ENCODE measurements at places on chromosomes 6 and 20. TPM values are rescaled to one million over a fixed set of nuclear protein-coding genes. Genes with fewer than 3 reads are reported as not detected.
A peak's percentile ranks its signal among the peaks of the same experiment; 100 is the strongest.

Gene KIAA1755
- 5.5 TPM for polyA plus RNA-seq

Gene RAB44
- polyA plus RNA-seq = 0.27 TPM

- DNase-seq = no peak
Measured at GRCh38 chr6:126361832-126362440, 22.0 kb downstream of the CENPW start.

DNA sequence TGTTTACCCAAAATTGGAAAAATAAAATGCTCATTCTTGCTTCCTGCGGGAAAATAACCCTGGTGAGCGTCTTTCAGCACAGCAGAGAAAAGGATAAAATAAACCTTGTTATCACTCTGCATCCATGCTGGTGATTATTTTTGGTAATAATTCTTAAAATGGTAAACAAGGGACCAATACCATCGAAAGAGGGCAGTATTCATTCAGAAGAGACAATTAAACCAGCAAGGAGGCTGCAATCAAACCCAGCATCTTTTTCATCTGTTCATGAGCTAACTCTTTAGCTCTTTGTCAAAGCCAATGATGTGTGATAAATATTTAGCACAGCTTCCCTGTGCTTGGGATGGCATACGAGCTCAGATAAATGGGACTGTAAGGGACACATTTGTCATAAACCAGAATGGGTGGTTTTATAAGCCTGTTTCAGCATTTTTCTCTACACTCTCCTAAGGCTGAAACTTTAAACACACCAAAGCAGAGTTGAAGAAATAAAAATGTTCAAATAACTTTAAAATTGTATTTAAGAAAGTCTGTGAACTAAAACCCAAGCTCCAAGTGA lies 34.4 kb downstream of the CDH26 start:
- no peak for DNase-seq

DNA sequence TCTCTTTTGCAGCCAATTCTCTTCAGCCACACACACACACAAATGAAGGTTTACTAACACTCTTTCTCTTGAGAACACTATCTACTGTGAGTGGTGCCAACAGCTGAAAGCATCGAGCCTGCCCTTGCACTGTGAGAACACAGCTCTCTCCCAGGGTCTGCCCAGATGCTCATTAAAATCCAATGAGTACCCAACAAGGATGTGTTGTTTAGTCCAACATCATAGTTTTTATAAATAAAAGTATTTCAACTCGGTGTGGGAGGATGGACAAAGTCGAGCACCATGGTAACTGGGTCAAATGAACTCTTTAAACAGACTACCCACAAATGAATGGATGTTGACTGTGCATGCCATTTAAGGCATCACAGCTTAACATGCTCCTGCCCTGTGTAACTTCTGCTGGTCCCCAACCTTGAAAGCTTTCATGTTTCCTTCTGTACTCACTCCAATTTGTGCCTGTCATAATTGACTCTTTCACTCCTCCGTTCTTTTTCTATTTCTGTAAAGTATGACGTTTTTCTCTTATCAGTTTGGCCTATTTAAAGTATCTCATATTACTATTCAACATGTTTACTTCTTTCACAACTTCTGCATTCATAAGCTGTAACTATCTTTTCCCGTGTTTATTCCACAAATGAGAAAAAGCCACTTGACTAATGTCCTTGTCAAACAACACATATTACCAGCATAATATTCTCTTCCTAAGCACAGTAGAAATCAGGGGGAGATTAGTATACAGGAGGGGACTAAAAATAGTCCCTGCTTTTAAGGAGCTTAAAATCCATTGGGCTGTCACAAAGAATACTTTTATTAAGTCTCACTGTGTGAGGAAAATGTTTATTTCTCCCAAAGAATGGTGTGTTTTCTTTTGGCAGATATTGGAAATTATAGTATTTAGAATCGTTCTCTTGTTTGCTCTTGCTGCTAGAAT lies 215.4 kb downstream of the RFPL4B start:
- DNase-seq = no peak

- DNase-seq = no peak
Measured at GRCh38 chr20:1809611-1810510, 85.3 kb upstream of the SIRPA start.

GRCh38 chr6:52995913-52996645 lies 995 bp upstream of the GSTA4 start:
- DNase-seq = peak; percentile 38

DNA sequence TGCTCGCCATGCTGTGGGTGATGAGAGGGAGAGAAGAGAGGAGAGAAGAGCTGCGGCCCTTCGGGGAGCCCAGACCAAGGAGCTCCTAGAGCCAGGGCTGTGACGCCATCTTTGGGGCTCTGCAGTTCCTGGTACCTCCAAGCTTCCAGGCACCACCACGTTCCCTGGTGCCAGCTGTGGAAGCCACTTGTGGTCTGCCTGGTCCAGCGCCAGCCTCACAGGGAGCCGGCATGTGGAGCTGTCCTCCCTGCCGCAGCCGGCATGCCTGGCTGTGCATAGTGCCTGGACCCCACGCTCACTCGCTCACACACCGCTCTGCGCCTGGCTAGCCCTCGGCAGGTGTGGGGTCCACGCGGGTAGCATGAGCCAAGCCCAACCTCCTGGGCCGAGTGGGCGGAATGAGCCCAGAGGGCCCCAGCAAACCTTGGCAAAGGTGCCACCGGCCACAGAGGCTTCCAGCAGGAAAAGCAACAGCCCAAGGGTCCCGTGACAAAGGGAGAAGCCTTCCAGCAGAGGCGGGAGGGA lies 19.3 kb upstream of the CHRNA4 start:
- DNase-seq = no peak

DNA sequence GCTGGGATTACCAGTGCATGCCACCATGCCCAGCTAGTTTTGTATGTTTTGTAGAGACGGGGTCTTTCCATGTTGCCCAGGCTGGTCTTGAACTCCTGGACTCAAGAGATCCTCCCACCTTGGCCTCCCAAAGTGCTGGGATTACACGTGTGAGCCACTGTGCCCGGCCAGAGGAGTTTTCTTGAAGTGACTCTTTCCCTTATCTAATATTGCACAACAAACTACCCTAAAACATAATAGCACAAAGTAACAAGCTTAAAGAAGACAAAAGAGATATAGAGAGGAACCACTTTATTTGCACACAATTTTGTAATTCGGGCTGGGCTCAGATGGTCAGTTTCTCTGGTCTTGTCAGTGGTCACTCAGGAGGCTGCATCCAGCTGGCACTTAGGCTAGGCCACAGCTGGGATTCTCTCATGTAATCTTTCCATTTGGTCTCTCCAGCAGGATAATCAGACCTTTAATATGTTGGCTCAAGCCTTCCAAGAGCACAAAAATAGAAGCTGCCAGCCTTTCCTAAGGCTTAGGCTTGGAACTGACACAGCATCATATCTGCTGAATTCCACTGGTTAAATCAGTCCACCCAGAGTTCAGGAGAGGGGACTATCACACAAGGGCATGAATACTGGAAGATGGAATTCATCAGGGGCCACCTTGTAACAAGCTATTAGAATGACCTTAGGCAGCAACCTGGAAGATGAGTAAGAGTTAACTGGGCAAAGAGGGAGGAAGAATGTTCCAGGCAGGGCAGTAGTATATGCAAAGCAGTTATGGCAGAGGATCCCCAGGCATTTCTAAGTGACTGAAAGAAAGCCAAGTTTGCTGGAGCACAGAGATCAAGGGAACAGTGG lies 56.7 kb upstream of the PNRC1 start:
- DNase-seq = no peak

DNA sequence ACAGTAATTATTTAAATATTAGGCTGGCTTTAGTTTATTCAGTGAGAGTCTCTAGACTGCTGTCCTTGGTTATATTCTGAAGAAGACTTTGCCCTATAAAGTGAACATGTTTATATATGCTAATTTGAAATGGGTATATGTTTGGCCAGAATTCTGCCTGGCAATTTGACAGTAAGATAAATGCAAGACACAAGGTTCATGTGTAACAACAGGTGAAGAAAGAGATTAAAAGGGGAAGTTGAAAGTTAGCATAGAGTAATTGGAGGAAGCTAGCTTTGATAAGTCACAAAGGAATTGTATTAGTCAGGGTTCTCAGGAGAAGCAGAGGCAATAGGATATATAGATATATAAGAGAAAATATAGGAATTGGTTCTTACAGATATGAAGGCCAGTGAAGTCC lies 191.4 kb downstream of the CENPW start:
- no peak for DNase-seq

- no peak for DNase-seq
Measured at GRCh38 chr6:156741287-156742073, 35.7 kb upstream of the ARID1B start.

DNA sequence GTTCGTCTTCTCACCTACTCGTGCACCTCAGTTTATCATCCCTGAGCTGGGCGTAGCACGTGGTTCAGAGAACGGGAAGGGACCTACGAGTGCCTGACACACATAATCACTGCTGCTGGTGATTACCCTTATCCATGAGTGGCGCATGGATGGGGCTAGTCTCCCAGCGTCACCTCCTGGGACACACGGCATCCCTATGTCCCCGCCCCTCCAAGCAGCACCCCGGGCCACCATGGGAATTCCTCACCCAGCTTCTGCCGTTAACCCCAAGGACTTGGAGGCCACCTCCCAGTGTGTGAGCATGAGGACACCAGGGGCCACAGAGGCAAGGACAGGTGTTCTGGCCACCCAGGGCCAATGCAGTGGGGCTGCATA lies 9.8 kb downstream of the CHRNA4 start:
- DNase-seq = no peak

- no peak for DNase-seq
Measured at GRCh38 chr6:119333707-119334295, 15.8 kb downstream of the MAN1A1 start.

DNA sequence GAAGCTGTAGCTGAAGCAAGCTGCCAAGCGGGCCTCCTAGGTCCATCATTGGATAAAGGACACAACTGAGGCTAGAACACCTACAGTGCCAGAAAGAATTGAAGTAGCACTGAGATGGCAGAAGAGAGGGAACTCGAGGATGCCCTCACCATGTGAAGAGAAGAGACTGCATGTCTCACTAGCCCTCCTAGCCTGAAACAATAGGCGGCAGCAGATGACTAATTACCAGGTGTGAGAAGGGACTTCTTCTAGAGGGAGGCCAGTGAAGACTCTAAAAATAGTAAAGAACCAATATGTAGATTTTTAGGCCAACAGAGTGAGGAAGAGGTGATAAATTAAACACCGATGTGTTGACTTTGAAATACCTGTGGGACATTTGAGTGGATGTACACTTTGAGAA lies 50.3 kb downstream of the LGSN start:
- DNase-seq = no peak

GRCh38 chr20:63074182-63074581 lies 67.4 kb upstream of the BHLHE23 start:
- no peak for DNase-seq

Measured in thymus (tissue), 14 donors.